ENCODE measurements at places on chromosomes 1 and 21.

GRCh38 chr1:218395916-218396315, 50.8 kb downstream of the TGFB2 start:
- no peak for DNase-seq

DNA sequence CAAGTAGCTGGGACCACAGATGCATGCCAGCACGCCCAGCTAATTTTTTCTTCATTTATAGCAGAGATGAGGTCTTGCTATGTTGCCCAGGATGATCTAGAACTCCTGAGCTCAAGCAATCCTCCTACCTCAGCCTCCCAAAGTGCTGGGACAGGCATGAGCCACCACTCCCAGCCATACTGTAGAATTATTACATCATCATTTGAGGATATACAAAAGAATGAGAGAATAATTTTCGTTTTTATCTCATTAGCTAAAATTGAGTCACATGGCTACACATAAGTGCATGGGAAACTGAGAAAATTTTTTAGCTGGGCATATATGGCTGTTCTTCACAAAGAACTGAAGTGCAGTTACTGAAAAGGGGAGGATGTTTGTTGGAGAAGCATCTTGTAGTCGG, 21.2 kb downstream of the STXBP3 start:
- DNase-seq: no peak

GRCh38 chr21:46006547-46007491, 25.2 kb downstream of the COL6A1 start:
- no peak for DNase-seq

DNA sequence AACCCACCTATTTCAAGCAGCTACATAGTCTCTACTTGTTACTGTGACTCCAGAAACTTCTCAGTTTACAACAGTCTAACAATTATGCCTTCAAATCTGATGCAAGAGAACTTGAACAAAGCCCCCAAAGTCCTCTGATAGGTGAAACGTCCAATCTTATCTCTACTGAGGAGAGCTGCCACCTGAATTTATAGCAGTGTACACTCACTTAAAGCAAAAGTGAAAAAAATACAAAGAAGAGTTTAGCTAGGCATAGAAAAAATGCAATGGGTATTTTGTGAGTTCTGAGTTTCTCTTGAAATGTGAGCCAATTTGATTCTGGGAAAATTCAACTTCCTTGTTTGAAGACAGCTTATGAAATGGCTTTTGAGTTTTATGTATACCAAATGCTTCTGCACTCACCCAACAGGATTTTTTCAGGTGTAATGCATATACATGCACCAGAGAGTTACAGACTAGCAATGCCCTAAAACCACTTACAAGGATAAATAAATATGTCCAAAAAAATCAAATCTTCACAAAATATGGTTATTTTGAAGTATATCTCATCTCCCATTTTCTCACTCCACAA, 17.8 kb upstream of the CLIC6 start:
- DNase-seq: no peak

GRCh38 chr21:41583274-41583790, 75.4 kb upstream of the TMPRSS2 start:
- DNase-seq: no peak

GRCh38 chr1:187921426-187921825, 1092.7 kb downstream of the PLA2G4A start:
- DNase-seq: no peak

Measured in activated T-cell treated with anti-CD3 and anti-CD28 coated beads, Interleukin-2, amount 50 U/mL, for 72 hours (primary cell).